ENCODE measurements at places on chromosomes 6 and 20.

DNA sequence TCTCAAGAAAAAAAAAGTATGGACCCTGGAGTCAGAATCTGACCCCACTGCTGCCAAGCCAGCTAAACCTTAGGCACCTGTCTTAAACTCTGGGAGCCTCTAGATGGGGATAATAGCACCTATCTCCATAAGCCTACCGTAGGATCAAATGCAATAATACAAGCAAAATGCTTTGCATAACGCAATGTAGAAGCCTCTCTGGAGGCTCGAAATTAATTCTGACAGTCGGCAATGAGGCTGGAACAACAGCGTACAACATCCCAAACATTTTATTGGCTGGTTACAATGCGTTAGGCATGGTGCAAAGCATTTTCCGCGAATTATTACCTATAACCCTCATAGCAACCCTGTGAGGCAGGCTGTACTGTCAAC lies 521 bp downstream of the CDK5RAP1 start:
- DNase-seq, result no peak

- DNase-seq, result no peak
Measured at GRCh38 chr6:87396595-87397392, 11.0 kb upstream of the CFAP206 start.

DNA sequence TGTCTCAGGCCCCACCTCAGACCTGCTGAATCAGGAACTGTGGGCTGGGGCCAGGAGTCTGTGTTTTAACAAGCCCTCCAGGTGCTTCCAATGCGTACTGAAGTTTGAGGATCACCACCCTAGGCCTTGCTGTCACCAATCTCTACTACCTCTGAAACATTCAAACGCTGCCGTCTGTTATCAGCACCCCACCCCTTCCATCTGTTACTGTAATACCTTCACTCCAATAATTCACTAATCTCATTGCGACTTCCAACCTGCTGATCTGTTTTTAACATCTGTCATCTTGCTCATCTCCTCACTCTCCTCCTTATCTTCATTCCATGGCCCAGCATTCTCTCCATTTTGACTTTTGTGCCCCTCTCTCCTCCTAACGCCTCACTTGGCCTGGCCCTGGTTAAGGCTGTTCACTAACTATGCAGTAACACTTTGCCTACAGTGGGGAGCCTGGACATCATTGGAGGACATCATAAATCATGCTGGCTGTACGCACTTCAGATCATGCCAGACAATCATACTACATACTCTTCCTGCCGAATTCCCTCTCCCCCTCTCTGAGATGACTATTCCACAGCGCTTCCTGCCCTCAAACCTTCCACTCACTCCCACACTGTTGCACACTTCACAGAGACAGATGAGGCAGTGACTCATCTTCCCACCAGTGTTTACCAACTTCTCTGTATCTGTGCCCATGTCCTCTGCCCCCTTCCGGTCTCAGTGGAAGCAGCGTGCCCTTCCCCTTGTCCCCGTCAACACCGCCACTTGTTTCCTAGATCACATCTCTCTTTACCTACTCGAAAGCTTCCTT lies 3.0 kb upstream of the GUCA1B start:
- DNase-seq, result no peak

DNA sequence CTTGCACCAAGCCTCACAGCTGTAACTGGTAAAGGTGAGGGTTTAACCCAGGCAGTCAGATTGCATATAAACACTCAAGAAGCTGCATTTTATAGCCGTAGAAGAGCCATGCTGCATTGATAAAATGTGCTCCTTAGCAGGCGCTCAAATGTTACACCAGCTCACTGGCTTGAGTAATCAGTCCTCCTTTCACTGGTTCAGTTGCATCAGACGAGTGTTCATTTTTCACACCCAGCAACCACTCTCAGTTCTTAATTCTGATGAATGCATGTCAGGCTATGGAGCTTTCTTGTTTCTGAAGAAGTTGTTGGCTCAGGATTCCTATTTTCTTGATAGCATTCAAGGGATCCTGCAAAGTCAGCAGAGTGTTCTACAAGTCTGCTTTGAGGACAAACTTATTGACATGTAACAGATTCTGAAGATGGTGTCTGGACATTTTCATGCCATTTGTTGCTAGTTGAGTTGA lies 198.3 kb downstream of the PLCB1 start:
- DNase-seq, result no peak

GRCh38 chr6:102582569-102582968 lies 1189.1 kb downstream of the GRIK2 start:
- no peak for DNase-seq

Data from right forelimb (tissue), 1 donor.